ENCODE measurements at places on chromosomes 3 and 15. TPM values are rescaled to one million over a fixed set of nuclear protein-coding genes. Genes with fewer than 3 reads are reported as not detected.

PRSS50 gene
- total RNA-seq = not detected

TRIM71 gene
- not detected for total RNA-seq

FMN1 gene
- total RNA-seq = 0.55 TPM

ATRIP gene
- total RNA-seq = 10.3 TPM

GRCh38 chr15:39508536-39508935, 72.3 kb upstream of the THBS1 start:
- DNase-seq = no peak

DNA sequence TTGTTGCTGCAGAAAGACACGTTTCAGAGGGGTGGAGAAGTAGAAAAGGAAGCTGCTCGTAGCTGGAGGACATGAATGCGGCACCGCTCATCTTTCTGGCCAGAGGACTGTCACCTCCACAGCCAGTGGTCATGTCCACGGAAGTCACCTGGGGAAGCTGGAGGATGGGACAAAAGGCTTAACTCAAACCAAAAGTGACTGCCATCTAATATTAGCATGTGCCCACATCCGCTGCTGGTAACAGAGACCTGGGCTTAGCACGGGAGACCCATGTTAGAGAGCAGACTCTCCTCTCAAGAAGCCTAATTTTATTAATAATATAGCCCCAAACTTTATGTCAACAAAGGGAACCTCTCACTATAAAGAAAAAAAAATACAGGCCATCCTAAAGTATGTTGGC, 5.9 kb downstream of the MEX3B start:
- DNase-seq = no peak

GRCh38 chr3:25801786-25802185, 11.9 kb downstream of the OXSM start:
- DNase-seq = no peak

All from CD4-positive, alpha-beta T cell (primary cell).